ENCODE measurements at places on chromosomes 5 and 9.
A peak's percentile ranks its signal among the peaks of the same experiment; 100 is the strongest.

DNA sequence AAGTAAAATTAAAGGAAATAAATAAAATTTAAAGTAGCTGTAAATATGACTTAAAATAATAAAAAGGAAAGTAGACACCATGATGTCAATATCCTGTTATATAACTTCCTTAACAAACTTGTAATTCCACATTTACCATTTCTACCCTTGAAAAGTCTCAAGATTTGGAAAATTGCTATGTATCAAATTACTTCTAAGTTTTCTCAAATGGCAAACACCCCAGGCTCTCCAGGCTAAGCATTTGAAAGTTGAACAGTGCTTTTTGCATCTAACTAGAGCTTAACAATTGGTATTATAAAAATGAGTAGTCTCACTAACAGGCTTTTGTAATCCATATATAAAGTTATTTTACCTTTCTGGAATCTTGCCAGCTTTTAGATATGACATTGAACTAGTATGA is 41.5 kb upstream of the MACIR start:
- no peak for DNase-seq

DNA sequence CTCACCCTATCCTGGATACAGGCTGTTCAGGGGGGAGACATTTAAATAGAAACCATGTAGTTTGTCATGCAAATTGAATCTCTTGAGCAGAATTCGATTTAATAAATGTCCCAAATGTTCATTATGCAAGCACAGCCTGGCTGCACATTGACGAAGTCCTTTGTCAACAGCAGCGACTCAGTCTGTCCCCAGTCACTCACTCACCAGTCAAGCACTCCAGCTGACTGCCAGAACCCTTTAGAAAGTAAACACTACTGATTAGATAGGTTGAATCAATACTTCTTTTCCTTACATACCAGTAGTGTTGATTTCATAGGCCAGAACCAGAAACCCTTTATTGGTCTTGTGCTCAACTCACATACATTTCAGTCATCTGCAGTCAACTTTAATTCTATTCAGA is 27.5 kb downstream of the CDH6 start:
- peak; percentile 24 for DNase-seq

DNA sequence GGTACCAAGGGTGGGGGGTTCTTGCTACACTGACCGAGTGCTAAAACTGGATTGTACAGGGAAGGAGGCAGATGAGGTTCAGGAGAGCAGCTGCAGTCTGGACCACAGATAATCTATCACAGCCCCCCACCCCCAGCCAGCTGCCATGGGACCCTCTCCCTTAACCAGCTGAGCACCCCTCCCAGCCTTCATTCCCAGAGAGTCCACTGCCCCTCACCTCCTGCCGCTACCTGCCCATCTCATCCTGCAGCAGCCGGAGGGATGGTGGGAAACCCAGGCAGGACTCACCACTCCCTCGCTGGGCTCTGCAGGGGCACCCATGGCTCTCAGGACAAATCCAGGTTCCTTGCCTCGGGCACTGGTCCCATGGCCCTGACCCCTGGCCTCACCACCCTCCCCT is 66.7 kb downstream of the MRPL36 start:
- DNase-seq = no peak

DNA sequence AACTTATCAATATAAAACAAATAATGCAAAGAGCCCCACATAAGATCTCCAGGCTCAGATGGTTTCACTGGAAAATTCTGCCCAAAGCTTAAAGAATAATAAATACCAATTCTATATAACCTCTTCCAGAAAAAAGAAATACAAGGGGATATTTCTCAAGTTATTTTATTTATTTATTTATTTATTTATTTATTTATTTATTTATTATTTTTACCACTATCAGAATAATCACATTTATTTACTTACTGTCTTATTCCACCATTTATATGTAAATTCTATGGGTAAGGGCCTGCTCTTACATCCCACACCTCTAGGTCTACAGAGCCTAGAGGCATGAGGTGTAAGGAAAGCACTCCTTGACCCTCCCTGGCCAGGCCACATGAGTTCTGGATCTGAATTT is 91.1 kb downstream of the ANKRD18A start:
- no peak for DNase-seq

Measured in mesendoderm (in vitro differentiated cells).